ENCODE measurements at places on chromosomes 1 and 21.
A peak's percentile ranks its signal among the peaks of the same experiment; 100 is the strongest.

DNA sequence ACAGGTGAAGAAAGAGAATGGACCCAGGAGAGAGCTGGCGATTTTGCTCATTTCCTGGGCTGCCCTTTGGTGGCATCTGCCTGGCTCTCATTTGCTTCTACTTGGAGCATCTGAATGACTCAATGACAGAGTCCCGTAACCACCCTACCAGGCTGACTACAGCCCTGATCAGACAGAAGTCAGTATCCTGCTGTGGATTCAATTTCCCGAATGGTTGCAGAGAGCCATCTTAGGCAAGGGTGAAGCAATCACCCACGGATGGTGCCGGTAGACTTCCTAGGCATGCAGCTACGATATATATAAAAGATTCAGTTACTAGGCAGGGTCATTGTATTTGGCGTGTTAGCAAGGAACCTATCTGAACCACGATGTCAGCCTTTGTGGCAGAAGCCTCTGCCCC, 10.2 kb downstream of the AJAP1 start:
- no peak for DNase-seq

DNA sequence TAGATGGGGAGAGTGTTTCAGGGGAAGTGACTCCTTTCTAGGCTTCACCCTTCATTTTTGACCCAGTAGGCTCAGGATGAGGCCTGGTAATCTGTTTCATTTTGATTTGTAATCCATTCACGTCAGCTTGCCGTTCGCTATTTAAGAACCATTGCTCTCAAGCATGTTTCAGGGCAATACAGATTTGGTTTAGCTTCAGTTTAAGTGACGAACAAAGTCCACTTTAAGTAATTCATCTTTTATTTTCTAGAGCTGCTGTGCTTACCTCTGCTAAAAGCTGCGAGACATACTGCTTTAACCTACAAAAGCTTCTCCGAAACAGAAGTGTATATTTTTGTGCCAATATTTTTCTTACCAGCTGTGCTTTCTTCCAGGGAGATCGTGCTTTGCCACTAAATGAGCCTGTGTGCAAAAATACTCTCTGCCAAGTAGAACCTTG, 8.9 kb upstream of the FMO3 start:
- no peak for DNase-seq

- no peak for DNase-seq
These were observed 72.8 kb downstream of the ETS2 start for GRCh38 chr21:38878379-38879179.

- DNase-seq, result no peak
These were observed 20.3 kb upstream of the KAZN start for GRCh38 chr1:14578156-14578555.

DNA sequence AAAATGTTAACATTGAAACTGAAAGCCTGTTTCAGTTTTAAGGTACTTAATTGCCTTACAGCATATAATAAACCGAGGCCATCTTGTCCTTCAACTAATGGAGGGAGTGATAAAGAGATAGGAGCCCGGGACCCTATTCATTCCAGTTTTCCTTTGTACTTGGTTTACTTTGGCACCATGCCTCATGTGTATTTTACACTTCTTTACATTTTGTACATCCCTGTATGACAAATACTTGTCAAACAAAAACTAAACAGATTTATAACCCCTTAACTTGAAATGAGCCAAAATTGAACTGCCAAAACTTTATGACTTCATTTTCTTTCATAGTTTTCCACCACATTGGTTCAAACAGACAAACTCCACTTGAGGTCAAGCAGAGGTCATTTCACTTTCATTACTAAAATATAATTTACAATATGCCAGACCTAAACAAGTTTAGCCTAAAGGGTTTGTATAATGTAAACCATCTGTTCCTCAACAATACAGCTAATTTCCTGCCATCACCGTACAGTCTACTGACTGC, 30.9 kb upstream of the UBE2U start:
- DNase-seq, result no peak

- DNase-seq, result no peak
These were observed 361 bp downstream of the INSRR start for GRCh38 chr1:156858555-156858956.

DNA sequence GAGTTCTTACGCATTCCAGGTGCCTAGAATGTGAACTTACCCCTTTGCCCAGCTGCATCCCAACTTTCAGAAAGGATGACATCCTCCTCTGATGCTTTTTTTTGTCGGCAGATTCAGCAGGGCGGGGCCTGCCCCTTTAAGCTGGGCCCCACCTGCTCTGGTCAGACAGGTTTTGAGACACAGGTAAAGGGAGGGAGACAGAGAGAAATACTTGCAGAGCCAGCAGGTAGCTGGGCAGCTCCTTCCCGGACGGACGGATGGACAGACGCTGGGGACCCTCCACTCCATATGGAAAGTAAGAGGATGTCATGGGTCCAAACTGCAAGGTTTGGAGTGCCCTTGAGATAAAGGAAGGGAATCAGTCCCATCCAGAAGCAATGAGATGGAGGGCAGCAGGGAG, at the start of gene TMEM79:
Gene TMEM79 (plus strand): TSS at position 214 of the 400 bp plus-strand sequence. CDS start 902 bp downstream, outside the sequence.
- DNase-seq, result no peak

GRCh38 chr1:62229932-62230331, 35.3 kb downstream of the L1TD1 start:
- DNase-seq, result no peak

DNA sequence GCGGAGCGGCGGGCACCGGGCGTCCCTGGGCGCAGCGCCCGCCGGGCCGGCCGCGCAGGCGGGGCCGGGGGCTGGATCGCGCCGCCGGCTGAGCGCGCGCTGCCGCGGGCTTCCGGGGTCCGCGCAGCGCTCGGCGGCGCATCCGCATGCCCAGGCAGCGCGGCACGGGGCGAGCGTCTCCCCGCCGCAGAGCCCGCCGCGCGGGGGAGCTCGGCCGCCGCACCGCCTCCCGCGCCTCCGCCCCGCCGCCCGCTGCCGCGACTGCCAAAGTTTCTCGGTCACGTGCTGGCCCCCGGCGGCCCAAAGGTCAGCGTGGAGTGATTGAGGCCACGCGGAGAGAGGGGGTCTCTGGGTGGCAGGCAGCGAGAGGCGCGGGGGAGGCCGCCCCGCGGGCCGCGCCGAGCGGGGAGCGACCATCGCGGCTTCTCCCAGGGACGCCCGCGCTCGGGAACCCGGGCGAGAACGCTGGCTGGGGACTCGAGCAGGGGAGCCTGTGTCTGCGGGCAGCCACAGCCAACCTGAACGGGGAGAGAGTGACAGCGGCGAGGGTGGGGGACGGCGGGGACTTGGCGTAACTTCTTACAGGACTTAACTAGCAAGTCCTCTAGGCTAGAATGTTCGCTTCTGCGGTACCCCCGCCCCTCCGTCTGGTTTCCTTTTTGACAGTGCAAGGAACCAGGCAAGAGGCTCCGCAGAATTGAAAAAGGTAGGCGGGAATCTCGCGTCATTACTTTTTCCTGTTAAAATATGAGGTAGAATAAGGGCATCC, at the start of gene ILDR2:
Gene ILDR2 (minus strand): TSS at position 180 of the 769 bp plus-strand sequence. CDS start 272 bp downstream, outside the sequence.
- DNase-seq, result no peak

GRCh38 chr1:214548988-214549387, 2.4 kb downstream of the PTPN14 start:
- DNase-seq, result no peak

DNA sequence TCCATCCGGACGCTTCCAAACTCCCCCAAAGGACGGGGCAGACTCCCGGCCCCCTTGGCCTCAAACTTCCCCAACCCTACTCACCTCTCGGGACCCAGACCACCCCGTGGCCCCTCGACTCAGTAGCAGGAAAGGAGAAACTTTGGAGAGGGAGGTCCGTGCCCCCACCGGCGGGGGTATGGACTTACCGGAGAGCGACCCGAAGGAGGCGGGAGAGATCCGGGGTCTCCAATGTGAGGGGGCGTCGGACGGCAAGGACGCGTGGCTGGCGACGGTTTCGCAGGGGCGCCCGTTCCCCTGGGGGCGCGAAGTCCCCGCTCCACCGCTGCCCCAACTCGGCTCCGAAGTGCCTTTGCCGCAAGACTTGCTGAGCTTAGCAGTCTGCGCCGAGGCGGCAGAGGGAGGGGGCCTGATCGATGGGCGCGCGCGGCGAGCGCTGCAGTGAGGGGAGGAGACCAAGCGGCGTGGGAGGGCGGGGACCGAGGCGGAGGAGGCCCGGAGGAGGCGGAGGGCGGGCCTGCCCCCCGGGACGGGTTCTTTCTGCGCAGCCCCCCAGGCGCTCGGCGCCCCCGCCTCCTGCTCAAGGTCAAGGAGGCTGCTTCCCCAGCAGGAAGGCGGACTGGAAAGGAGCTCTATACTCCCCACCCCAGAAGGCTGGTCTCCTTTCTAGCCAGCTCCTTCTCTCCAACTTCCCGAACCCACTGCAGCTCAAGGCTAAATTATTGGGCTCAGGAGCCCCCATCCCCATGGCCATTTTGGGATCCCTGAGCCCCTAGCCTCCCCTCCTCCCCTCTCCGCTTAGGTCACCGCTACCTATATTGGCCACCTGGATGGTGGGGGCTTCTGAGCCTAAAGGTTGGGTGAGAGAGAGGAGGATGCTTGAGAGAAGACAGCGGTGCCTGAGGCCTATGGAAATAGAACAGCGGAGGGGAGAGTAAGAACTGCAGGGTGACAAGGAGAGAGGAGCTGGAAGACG, at the start of gene SYT2:
Gene SYT2 (minus strand): TSS at position 385 of the 976 bp plus-strand sequence. CDS start 104,682 bp downstream, outside the sequence.
- DNase-seq, result peak; percentile 20

- DNase-seq, result no peak
These were observed 108.9 kb upstream of the PDC start for GRCh38 chr1:186569856-186570255.

DNA sequence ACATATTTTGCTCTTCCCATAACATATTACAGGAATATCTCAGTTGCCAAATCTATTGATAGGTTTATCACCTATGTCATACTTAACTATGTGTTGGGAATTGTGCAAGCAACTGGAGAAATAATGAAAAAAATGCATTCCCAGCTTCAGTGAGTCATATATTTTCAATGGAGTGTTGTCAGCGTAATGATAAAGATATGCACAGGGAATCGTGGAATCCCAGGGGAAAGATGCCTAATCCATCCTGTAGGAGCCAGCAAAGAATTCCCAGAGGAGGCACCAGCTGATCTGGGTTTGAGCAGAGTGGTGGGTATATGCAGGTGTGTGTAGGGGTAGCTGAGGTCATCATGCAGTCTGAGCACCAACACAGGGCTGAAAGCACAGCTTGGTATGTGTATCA, 213.3 kb upstream of the DAB1 start:
- no peak for DNase-seq

DNA sequence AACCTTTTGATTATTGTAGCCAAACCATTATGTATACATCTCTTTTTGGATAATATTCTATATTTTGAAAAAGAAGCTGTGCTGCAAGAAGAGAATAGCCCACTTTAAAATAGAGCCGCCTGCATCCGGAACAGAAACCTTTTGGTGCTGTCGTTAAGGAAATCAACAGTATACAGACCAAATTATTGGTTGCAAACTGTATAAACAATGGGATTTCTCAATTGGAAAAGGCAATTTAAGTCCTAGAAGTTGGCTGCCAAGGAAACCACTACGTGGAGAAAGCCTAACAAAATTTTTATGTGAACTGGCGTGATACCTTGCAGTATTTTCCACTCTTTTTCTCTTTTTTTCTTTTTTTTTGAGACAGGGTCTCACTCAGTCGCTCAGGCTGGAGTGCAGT, 25.8 kb downstream of the DESI2 start:
- DNase-seq, result no peak

DNA sequence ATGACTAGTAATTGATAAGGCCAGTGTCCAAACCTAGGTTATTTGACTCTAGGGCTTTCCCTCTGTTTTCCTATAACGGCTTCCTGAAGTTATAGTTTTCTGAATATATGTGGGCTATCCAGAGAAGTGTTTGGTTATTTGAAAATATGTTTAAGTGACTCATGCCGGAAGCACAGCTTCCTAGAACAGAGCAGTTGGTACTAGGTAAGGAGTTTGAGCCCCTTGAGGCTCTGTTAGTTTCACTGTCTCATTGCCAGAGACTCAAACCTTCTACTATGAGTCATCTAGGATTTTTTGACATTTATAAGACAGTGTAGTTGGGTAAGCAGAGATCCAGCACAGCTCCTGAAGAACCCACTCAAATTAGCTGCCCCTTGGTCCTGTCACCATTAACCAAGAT, 27.1 kb upstream of the LEPR start:
- DNase-seq, result no peak

GRCh38 chr1:159168043-159168442, 3.4 kb upstream of the CADM3 start:
- no peak for DNase-seq

DNA sequence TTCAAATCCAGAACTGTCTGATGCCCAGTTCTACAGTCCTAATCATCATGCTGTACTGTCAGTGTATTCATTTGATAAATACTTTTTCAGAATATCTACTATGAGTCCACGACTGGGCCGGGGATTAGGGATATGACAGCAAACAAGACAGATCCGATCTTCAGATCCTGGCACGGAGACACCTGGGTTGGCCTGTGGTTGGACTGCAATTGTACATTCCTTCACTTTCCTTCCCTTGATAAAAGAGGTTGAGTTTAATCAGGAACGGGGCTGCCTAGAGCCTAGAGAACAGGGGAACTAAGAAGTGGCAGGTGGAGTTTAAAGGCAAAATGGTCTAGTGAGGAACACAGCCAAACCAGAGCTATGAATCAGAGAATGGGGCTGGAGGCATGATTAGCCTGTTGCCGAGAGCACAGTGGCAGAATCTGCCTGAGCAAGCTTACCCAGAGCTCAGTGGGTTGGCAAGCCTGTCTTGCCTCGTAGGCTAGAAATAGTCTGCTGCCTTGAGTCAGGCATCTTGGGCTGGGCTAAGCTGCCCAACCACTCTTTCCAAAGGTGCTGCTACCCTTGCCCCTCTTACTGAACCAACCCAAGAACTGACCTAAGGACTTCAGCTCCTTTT, 38.1 kb upstream of the PTCH2 start:
- no peak for DNase-seq

DNA sequence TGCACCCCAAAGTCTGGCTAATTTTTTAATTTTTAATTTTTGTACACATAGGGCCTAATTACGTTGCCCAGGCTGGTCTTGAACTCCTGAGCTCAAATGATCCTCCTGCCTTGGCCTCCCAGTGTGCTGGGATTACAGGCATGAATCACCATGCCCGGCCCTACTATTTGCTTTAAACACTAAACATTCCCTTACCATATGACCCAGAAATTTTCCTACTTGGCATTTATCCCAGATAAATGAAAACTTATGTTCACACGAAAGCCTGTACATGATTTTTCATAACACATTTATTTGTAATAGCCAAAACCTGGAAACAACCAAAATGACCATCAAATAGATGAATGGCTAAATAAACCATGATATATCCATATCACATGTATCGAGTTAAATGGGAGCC, 35.8 kb downstream of the NDUFS5 start:
- DNase-seq, result no peak

DNA sequence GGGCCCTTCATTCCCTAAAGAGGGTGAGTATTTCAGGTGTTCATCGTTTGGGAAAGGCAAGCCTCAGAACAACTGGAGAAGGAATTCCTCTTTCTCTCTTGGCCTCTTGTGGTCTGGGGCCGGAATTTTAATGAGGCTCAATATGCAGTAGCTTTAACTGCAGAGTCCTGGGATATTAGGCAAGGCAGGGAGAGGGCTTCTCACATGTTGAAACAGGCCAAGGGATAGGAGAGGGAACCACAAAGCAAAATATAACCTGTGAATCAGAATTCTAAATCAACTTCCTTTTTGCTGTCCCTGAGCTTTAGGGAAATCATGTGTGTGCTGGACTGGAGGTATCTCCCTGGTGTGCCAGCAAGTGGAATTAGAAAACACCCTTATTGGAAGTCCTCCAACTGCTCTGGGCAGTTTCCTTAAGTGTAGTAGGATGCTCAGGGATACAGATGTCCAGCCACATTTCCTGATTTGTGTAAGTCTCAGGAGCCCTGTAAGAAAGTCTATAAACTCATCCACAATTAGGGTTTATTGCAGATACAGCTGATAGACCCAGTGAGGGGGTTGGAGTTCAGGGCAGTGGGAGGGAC, 215.8 kb upstream of the ZRANB2 start:
- DNase-seq, result no peak

Measured in NCI-H1694 (cell line).